Activated T-helper 1 cell treated with Interleukin-2 at 50 U/mL for 16 hours (primary cell): ENCODE measurements at places on chromosomes 4 and X.
A peak's percentile ranks its signal among the peaks of the same experiment; 100 is the strongest.

DNA sequence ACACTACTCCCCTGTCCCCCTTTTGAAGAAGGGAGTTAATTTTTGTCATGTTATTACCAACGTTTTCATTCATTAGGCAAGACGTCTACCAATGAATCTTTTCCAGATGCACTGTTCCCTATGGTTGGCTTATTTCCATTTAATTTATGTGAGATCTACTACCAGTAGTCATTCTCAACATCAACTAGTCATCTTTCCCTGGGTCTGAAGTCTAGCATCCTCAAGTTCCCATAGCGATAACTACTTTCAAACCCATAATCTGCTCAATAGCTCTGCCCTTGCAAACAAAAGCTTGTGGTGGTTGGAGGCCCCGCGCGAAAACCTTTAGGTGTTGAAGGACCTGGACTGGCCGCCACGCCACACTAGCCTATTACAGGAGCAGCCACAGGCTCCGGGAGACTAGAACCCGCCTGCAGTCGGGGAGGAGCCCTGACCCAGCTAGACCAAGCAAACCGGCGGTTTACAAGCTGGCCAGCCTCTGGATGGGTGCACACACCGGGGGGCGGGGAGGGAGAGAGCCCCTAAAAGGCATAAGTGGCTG, 746 bp downstream of the PPAT start:
- peak; percentile 5 for DNase-seq

DNA sequence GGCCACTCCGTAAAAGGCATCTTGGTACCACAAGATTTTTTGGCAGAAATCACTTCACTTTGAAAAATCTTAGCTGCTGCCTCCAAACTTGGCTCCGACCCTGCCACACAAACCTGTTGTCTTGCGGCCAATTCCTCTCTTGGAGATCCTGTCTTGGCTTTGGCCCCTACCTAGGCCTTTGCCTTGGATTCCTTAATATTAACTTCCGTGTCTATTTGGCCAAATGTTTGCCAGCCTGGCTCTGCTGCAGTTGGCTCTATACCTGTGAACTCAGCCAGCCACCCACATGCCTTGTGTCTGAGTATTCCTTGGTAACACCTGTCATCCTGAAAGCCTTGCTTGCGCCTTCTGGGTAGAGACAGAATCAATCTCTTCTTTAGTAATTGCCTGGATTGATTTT, 12.5 kb downstream of the GRXCR1 start:
- DNase-seq, result no peak

GRCh38 chr4:94068753-94069719, 138.6 kb upstream of the SMARCAD1 start:
- DNase-seq, result no peak

- no peak for DNase-seq
Observed at GRCh38 chr4:82680834-82681233, 117.8 kb downstream of the SCD5 start.

DNA sequence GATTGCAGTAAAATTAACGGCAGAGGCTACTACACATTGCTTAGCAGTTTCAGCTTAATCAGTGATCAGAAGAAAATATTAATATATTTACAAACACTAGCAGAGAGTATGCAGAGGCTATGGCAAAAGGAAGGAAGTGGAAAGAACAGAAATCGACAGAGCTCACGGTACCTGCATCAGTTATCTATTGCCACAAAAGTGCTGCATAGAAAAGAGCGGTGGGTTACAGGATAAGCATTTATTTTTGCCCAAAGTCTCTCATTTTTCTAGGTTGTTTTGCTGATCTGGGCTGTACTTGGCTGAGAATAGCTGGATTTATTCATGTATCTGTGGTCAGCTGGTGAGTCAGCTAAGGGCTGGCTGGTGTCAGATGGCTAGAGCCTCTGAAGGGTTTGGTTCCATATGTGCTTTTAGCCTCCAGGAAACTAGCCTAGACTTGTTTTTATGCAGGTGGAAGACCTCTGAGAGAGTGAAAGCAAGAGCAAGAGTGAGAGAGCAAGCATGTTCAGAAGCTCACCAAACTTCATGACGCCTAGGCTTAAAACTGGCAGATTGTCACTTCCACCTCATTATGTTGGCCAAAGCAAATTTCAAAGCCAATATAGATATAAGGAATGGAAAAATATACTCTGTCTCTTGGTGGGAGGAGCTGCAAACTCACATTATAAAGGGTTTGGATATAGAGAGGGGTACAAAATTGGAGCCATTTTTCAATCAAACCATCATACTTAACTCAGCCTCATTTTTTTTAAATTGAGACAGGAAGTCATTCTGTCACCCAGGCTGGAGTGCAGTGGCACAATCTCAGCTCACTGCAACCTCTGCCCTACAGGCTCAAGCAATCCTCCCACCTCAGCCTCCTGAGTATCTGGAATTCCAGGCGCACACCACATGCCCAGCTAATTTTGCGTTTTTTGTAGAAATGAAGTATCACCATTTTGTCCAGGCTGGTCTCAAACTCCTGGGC, 153.2 kb upstream of the RPL34 start:
- no peak for DNase-seq

- no peak for DNase-seq
Observed at GRCh38 chr4:156158747-156159146, 205.1 kb upstream of the CTSO start.

DNA sequence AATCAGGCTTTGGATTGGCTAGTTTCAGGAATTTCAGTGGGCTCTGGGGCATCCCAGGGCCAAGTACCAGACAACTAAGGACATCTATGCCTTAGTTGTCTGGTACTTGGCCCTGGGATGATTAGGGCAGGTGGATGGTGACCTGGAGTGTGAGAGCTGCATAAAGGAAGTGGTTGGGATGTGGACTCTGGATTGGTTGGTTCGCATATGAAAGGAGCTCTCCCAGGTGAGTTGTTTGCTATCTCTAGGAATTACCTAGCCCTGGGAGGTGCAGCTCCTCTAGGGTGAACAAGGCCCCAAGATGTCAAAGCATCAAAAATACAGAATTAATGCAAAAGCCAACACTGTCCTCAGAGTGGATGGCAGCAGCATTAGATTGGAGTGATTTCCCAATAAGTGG, 109.6 kb downstream of the NHS start:
- no peak for DNase-seq

GRCh38 chrX:13050151-13050550, 5.7 kb upstream of the FAM9C start:
- no peak for DNase-seq

- DNase-seq, result no peak
Observed at GRCh38 chr4:82989575-82990429, 20.8 kb downstream of the LIN54 start.
